ENCODE measurements at places on chromosomes 2 and 18. TPM values are rescaled to one million over a fixed set of nuclear protein-coding genes. Genes with fewer than 3 reads are reported as not detected.

DNA sequence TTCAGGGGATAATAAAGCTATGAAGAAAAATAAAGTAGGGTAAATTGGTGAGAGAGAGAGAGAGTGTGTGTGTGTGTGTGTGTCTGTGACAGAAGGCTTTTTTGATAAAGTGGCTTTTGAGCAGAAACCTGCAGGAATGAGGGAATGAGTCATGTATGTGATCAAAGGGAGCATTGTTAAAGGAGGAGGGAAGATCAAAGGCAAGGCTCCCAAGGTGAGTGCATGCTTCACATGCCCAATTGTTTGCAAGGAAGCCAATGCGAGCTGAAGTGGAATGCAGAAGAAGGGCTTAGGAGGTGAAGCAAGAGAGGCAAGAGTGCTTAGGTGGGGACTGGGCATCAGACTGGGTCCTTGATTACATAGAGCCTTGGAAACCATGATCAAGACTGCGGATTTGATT is 96.8 kb downstream of the DNAH6 start:
- DNase-seq: no peak

GRCh38 chr2:65918760-65919187 is 486.4 kb upstream of the SPRED2 start:
- DNase-seq: peak; percentile 14

DNA sequence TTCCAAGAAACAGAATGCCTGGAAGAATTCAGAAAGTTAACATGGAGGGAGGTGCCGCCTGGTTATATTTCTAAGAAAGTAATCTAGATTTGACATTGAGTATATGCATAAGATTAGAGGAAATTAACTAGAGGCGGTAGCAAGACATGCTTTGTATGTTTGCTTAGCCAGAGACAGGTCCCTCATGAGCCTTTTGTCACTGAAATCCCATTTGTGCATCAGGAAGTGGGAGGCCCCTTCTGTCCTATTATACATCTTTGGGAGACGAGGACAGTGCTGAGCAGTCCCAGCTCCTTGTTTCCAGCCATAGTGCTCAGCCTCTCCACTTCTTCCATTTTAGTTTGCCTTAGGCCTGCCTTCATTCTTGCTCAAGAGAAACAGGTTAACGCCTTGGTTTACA is 115.4 kb upstream of the LHCGR start:
- DNase-seq: no peak

GRCh38 chr18:62715436-62715758 is at the start of gene PHLPP1:
TSS of gene PHLPP1 (plus strand) at chr18:62715541. CDS start at chr18:62715684, 143 bp downstream.
- no peak for DNase-seq

- DNase-seq: no peak
These were observed 43.6 kb downstream of the MCFD2 start for GRCh38 chr2:46871976-46872381.

GRCh38 chr2:143901185-143901842 is 618.6 kb downstream of the ZEB2 start:
- DNase-seq: no peak

DNA sequence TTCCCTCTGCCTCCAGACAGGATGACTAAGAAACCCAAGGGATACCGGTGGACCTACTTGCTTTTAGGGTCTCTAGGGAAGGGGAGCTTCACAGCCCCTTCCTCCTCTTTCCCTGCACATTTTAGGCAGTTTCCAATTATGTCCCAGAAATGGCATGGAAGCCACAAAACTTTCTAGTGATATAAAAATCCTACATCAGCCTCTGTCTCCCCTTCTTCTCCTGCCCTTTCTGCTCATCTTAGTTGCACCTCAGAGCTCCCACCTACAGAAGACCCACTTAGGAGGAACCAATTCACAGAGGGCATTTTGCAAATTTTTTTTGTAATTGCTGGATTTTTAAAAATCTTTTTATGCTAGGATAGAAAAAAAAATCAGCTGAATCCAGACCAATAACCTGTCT is 263.1 kb downstream of the TNS1 start:
- no peak for DNase-seq

- no peak for DNase-seq
These were observed 59.0 kb downstream of the TMEM247 start for GRCh38 chr2:46538393-46538792.

DNA sequence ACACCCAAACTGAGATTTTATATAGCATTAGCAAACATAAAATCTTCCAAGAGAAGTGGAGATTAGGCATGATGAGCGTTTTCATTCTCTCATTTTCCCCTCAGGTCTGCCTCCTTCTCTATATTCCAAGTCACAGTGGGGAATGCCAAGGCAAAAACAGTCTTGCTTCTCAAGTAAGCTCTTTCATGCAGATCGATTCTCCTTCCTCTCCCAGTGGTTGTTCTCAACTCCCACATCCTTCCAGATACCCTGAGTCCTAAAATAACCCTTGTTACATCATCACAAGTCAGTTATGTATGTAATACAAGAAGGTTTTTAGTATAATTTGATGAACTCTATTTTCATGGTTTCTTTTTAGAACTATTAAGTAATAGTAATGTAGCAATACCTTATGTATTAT is 150.6 kb downstream of the TXNL1 start:
- no peak for DNase-seq

DNA sequence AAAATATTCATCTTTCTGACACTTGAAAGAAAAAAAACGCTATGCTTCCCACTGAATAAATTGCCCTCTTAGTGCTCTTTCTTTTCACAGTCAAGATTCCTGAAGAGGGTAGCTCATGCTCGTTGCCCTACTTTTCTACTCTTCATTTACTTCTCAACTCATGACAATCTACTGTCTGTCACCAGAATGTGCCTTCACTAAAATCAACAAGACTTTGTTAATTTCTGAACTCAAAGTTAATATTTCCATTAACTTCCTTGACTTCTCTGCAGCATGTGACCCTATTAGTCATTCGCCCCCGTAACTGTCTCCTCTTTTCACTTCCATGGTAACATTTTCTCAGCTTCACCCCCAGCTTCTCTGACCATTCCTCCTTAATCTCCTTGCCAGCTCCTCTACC is 98.9 kb upstream of the MAPRE2 start:
- no peak for DNase-seq

DNA sequence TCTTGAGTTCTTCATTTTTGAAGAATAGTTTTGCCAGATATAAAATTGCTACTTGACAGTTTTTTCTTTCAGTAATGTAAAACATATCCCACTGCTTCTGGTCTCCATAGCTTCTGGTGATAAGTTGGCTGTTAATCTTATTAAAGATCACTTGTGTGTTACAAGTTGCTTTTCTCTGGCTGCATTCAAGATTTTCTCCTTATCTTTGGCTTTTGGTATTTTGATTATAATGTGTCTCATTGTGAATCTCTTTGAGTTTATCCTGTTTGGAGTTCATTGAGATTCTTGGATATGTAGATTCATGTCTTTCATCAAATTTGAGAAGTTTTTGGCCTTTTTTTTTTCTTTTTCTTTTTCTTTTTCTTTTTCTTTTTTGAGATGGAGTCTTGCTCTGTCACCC is 20.2 kb upstream of the ADNP2 start:
- DNase-seq: no peak

GRCh38 chr18:60502591-60502990 is 130.0 kb upstream of the MC4R start:
- no peak for DNase-seq

DNA sequence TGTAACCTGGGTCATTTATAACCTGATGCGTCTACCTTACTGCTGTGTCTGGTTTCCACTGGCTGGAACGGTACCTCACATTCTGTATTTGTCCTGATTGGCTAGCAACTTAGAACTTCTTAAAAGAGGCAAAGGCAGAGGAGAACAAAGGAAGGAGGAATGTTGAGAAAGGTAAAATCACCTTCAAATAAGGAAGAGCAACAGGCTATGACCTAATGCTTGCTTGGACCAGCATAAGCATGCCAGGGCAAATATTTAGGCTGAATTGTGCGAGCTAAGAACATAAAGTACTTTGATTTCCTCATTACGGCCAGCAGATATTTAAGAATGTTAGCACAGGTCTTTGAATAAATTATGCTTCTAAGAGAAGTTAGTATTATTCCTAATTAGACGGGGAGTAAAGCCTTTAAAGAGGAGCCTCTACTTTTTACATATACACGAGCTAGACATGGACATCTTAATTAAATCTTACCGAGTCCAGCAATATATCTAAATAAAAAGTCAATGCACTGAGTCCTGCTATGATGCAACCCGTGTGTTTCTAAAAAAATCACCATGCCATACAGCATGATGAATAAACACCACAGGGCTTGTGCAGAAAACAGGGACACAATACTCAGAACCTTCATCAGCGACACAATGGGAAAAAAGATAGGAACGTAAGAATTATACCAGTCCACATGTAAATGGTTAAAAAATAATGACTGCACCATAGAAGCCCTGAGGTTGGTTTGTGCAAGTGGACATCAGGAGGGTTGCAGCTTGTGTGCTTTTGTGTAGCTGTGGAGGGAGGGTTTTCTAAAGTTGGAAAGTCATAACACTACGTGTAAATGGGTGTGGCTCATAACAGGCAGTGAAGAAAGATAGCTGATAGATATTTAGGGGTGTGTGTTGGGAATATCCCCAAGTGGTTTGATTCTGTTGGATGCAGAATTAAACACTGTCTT is 14.2 kb downstream of the SEPTIN2 start:
- DNase-seq: no peak

DNA sequence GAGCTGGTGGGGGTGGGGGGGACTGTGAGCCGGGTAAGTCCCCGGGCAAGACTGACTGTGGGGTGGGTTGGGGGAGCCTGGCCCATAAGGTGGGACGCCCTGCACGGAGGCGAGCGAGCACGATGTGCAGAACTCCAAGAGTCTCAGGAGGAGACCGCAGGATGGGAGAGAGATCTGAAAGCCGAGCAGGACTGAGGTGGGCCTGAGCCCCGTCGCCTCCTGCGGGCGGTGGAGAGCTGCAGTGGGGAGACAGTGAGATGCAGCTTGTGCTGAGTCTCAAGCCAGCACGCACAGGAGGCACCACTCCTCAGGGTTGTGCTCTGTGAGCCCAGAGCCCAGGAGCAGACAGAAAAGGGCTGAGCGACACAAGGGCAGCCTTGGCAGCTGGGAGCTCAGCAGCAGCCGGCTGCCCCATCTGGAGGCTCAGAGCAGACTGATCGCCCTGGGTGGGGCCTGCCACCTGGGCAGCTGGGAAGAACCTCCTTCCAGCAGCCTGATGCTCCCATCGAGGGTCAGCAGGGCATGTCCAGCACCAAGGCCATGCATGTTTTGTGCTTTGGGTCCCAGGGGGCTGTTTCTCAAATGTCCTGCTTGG is 15.9 kb downstream of the ARHGEF4 start:
- no peak for DNase-seq

DNA sequence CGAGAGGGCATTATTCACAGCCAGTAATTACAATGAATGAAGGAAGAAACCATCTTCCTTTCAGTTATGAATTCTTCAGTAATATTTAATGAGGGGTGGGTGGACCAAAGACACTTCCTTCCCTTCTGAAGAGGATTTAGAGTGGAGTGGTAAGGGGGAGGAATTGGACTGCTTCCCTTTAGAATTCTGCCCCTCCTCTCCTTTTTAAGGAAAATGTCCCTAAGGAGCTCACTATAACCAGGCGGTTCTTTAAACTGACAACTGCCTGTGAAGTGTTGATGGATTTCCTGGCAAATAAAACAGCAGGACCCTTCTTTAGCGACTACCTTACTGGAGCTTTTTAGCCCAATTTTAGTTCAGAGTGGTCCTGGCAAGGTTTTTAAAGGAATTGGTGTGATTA is 86.4 kb downstream of the LIMS1 start:
- DNase-seq: no peak

GRCh38 chr18:70382017-70382416 is 93.2 kb downstream of the SOCS6 start:
- no peak for DNase-seq

- no peak for DNase-seq
These were observed 565.5 kb downstream of the CCDC85A start for GRCh38 chr2:56749152-56749752.

GRCh38 chr2:141029428-141030078 is 1101.3 kb downstream of the LRP1B start:
- DNase-seq: no peak

GRCh38 chr2:176268976-176269318 is 295 bp upstream of the MTX2 start:
- DNase-seq: no peak

GRCh38 chr18:3816610-3817363 is 366.8 kb downstream of the TGIF1 start:
- DNase-seq: no peak

DNA sequence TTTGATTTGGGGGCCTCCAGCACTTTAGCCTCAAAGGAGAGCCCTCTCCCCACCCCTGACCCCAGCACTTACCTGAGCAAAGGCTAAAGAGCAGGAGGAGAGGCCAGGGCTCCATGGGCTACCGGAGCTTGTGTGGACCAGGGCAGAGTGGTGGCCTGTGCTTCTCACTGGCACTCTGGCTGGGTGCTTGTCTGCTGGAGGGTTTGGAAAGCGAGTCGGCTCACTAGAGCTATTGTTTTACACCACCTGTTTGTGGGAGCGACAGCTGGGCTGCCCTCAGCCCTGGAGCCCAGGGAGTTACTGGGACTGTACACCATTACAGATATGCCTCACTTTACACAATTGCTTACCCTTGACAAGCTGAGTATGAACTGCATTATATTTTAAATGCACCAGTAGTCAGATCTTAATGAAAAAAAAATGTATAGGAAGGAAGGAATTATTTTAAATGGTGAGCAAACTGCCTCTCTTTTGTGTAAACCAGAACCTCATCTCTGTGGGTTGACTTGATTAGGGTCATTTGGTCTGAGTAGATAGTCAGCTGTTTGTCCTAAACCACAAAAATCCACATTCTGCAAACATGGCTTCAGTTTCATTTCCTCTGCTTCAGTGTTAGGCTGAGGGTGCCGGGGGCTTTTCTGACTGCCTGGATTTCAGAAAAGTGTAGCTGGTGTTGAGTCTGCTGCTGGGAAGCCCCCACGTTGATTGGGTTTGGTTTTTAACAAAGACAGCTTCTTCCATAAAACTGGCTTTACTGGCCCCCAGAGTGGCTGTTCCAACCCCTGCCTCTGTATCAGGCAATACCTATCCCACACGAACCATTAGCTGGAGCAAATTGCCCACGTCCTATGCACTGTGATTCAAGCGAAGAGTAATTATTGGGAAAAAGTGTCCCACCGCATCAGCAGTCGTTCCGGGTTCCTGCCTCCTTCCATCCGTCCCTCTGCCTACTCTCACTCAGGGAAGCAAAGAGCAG is at the start of gene CHRNA1:
Gene CHRNA1, minus strand, starts transcription at position 193 of the 976 bp plus-strand sequence. Its CDS starts 78 bp downstream, at position 115.
- DNase-seq: peak; percentile 54

GRCh38 chr2:239396881-239397681 is 3.7 kb downstream of the HDAC4 start:
- DNase-seq: peak; percentile 65

- no peak for DNase-seq
These were observed 11.6 kb downstream of the TRPM8 start for GRCh38 chr2:233928594-233929351.

GRCh38 chr2:142041996-142042395 is 88.8 kb downstream of the LRP1B start:
- no peak for DNase-seq

Gene ANKRD29
- 5.2 TPM for polyA plus RNA-seq

Gene DPP4
- polyA plus RNA-seq: 29.4 TPM

Gene NR4A2
- 3.1 TPM for polyA plus RNA-seq

Gene RAB6C
- 0.17 TPM for polyA plus RNA-seq

Gene NT5C1B
- polyA plus RNA-seq: not detected

Gene FASTKD2
- 13.9 TPM for polyA plus RNA-seq

Gene ADAM23
- polyA plus RNA-seq: 2.5 TPM

Gene RUFY4
- polyA plus RNA-seq: not detected
